ENCODE measurements at places on chromosomes 5 and 9. TPM values are rescaled to one million over a fixed set of nuclear protein-coding genes. Genes with fewer than 3 reads are reported as not detected.

DNA sequence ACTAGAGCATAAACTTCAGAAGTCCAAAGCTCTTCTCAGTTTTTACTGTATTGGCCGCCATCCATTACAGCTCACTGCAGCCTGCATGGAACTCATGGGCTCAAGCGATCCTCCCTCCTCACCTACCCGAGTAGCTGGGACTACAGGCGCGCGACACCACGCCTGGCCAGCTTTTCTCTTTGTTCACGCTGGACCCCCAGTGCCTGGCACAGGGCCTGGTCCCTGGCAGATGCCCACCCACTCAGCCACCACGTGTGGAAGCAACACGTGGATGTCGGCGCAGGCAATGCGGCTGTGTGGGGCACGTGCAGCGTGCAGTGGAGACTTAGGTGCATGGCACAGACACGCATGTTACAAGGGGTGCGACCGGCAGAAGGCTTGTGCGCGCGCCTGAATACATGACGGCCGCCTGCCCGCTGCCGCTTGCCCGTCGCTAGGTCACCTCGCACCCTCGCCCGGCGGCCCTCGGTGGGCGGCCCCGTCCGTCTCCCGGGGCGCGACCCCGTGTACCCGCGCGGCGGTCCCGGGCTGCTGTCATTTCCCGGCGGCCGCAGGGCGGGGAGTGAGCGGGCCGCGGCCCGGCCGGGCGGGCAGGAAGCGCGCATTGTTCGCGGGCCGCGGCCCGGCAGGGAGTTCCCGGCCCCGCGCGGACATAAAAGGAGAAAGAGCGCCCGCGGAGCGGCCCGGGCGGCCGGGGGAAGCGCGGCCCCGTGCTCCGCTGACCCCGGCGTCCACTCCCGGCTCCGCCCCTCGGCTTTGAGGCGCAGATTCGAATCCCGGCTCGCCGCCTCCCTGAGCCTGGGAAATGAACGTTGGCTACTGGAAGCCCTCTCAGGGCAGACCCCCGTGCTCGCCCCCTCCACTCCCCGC lies 24.1 kb upstream of the PTGS1 start:
- no peak for DNase-seq

DNA sequence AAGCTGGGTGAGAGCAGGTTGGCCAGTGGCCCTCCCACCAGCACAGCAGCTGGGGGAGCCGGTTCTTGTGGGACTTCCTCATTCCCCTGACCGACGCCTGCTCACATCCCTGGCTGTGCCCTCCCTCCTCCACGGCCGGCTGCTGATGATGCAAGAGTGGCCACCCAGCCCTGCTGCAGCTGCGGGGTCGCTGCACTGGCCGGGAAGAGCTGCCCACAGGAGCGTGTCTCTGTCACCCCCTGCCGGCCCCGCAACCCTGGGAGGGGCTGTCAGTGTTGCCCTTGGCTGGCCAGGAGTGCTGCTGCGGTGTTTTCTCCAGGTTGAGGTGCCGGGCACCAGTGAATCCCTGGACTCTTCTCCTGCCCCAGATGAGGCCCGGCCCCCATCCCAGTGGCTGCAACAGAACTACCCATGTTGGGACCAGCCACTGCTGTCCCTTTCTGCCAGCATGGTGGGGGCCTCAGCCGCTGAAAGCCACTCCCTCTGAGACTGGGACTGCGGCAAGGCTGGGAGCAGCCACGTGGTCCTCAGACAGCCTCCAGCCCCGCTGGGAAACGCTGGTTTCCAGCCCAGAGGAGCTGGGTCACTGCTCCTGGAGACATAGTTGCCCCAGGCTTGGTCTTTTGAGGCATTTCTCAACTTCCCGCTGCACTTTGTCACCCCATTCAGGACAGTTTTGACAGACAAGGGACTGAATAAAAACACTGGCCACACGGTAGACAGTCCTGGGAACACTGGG lies 739 bp downstream of the CARD9 start:
- DNase-seq = peak; percentile 26

- DNase-seq = peak; percentile 20
Measured at GRCh38 chr5:56126487-56127179, 106.5 kb downstream of the ANKRD55 start.

The FGF10 gene
- polyA plus RNA-seq = not detected

DNA sequence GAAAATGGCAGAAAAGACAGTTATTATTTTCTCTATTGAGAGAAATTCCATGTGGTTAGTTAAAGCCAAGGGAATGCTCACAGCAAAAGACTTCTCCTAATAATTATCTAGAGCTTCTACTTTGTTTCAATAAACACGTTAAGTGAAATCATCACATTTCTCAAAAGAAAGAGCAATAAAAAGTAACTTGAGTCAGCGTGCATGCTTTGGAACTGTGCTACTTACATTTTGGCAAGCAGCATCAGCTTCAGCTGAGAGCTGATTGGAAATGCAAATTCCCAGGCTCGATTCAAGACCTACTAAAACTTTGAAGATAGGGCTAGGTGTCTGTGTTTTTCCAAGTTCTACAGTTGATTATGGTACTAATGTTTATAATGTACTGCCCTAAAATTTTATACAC lies 132.1 kb downstream of the CDH18 start:
- DNase-seq = no peak

DNA sequence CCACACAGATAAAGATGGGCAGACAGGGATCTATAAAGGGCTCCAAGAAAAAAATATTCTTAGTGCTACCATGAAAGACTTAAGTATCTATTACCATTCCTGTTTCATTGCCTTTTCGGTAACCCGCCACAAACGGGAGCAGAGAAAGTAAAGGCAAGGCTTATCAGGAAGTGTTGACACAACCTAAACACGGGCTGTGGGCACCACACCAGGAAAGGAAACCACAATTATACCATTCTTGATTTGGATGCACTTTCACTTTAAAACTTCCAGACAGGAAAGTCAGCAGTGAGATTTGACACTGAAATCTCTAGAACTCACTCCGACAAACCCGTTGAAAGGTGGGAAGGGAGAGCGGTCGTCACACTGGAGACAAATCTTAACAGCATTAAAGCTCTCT lies 6.5 kb downstream of the TLE1 start:
- DNase-seq = no peak

DNA sequence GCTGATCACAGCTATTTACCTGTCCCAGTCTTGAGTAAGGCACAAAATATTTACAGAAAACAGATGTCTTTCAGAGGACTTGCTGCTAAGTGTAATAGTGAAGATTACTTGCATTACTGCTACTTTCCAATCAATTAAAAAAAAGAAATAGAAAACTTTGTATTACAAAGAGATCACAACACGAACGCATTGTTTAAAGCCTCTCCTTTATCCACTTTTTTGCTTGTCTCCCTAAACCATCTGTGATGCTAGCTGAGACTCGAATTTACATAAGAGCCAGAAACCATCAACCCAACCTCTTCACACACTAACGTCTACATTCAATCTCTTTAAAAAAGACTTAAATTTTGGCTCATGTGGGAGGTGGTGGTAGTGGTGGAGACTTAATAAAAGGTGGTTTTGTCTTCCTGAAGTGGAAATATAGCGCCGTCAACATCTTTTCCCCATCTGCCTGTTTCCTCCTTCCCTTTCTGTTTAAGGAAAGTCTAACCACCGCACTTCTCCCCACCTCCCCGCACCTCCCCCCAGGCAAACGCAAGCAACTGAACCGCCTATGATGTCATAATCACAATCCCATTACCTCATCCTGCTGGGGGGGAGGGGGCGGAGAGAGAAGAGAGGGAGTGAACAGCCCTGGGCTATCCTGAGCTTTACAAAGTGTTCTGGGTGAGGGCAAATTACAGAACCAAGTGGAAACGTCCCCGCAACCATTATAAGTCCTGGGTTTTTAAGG lies 948 bp upstream of the FAM53C start:
- no peak for DNase-seq

The MZB1 gene
- polyA plus RNA-seq = not detected

The NOL8 gene
- 13.7 TPM for polyA plus RNA-seq

Data from mammary epithelial cell (primary cell).